Peyer's patch (tissue), 4 donors: ENCODE measurements at places on chromosomes 2 and 18. TPM values are rescaled to one million over a fixed set of nuclear protein-coding genes. Genes with fewer than 3 reads are reported as not detected.

The HOXD12 gene
- not detected for total RNA-seq

The GPR17 gene
- total RNA-seq, result not detected

The EMX1 gene
- not detected for total RNA-seq

The DNAJC10 gene
- total RNA-seq, result 38.0 TPM

The CD226 gene
- 10.7 TPM for total RNA-seq

The AGAP1 gene
- 79.1 TPM for total RNA-seq

GRCh38 chr18:73352546-73352945, 484.8 kb upstream of the NETO1 start:
- no peaks in the 10 kb centered on the region for H3K36me3 ChIP-seq
- no peak for DNase-seq

DNA sequence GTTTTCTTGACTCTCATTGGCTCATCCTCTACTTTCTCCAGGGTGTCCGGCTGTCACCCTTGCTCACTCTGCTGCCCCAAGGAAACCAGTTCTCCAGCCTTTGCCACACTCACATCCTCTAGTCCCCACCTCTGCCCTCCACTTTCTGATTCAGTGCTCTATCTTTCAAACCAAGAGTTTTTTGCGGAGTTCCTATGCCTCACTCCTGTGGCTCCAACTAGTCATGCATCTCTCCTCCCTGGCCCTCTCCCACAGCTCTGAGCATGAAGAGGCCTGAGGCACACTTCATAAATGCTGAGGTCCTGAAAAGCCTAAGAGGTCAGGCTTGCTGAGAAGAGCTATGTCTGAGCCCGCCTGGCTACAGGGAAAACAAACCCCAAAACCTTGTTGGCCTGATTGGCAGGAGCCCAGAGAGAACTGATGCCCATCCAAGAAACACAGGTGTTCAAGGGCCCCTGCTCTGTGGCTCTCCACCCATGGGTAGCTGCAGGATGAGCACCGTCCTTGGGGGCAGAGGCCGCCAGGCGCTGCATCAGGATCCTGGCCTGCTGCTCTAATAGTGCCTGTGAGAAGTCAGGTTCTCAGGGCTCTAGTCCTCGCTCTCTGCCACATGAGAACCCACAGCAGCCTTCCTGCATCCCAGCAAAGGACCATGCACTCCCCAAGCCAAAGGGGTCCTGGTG, 42.1 kb downstream of the HS1BP3 start:
- DNase-seq, result peak; percentile 33
- H3K4me1 ChIP-seq, result peaks cover 4% of the 10 kb centered on the region
- no peaks in the 10 kb centered on the region for H3K36me3 ChIP-seq
- H3K27me3 ChIP-seq, result no peaks in the 10 kb centered on the region
- H3K27ac ChIP-seq, result no peak overlapping the region

DNA sequence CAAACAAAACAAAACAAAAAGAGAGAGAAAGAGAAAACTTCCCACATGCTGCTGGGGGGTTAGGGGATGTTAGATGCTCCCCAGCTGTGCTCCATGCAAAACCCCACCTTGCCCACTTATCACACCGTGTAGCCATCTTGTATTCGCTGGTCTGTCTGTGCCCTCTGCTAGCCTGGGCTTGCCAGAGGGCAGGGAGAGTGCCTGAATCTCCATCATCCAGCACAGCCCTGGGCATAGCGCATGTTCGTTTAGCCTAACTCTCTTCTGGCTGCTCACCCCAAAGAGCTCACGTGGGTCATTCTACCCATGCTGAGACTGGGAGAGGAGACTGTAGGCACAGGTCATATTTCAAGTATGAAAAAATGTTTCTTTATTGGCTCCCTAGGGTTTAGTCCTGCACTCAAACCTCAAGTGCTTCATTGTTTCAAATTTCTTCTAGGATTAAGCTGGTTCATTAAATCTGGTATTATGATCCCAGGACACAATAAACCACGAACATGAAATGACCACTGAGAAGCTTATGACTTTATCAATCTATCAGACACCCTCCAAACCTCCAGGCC, 100.5 kb downstream of the KCNF1 start:
- H3K4me3 ChIP-seq, result no peak overlapping the region
- DNase-seq, result no peak
- H3K36me3 ChIP-seq, result no peaks in the 10 kb centered on the region
- H3K27me3 ChIP-seq, result no peaks in the 10 kb centered on the region
- H3K4me1 ChIP-seq, result no peaks in the 10 kb centered on the region
- no peak overlapping the region for H3K27ac ChIP-seq

DNA sequence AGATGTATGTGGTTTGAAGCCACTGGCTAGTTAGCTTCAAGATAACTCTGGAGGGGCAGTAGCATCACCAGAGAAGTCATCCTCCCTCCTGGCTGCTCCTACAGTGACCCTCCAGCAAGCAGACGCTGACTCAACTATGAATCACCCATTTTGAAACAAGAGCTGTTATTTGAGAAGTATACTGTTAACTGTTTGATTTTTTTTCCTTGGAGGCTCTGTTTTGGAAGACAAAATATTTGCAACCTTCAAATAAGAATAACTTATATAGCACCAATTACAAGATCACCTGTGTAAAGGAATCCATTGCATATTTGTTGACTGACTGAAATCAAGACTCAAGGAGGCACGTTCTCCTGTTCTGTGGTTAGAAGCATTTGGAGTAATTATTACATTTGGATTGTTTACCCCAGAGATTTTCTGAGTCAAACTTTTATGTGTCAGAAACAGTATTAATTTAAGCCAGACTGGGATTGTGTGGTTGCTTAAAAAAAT, 313.8 kb downstream of the MTX2 start:
- no peak for DNase-seq
- H3K4me1 ChIP-seq, result no peaks in the 10 kb centered on the region
- no peaks in the 10 kb centered on the region for H3K36me3 ChIP-seq
- no peaks in the 10 kb centered on the region for H3K27me3 ChIP-seq
- no peak overlapping the region for H3K27ac ChIP-seq
- H3K4me3 ChIP-seq, result no peak overlapping the region

DNA sequence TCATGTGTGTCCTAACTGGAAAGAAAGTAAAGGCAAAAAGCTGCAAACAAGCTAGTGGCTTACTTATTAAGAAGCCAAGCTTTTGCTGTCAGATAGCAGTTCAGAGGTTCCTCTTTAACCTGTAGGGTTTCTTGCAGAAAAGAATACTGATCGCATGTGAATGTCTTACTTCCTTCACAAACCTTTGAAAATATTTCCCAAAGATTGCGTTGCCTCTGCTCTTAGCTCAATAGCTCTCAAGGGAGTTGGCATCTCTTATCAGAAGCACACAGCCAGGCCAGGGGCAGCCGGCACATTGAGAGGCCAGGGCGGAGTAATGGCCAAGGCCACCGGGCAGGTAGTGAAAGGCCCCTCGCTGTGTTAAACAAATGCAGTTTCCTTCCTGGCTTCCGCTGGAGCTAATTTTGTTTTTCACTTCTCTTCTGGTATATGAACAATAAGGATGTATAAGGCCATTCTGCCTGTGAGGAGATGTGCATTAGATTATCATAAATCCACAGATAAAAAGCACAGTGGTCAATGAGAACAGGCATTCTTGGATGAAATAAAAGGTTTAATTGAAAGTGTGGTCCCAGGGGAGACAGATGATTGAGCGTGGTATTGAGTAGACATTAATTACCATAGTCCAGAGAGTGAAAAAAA, 542.4 kb upstream of the NRP2 start:
- no peak for DNase-seq
- H3K27me3 ChIP-seq, result no peaks in the 10 kb centered on the region

DNA sequence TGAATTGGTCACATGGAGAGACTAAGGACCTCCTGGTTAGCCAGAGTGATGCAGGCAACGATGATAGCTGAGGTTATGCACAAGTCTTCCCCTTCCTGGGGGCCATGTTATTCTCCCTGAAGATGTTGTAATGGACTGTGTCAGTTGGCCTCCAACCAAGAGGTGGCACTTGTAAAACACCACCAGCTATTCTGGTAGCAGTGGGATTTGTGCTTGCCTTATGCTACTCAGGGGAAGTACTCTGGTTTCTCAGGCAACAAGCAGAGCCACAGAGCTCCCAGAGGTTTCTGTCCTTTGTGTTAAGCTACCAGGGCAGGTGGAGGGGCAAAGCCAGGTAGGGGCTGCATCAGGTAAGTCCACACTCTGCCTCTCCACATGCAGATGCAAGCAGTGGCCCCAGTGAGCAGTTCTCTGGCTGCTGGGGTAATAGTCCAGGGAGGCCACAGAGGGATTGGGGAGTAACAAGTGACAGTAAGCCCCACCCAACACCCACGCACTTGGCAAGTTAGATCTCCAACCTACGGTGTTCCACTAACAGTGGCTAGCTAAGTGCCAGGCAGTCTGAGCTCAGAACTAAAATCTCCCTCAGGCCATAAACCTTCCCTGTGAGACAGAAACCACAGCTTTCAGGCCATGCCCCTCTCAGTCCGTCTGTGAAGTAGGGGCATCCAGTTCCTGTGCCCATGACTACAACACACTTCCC, 99.7 kb downstream of the RND3 start:
- H3K27ac ChIP-seq, result no peak overlapping the region
- H3K27me3 ChIP-seq, result no peaks in the 10 kb centered on the region
- no peaks in the 10 kb centered on the region for H3K36me3 ChIP-seq
- no peak for DNase-seq

DNA sequence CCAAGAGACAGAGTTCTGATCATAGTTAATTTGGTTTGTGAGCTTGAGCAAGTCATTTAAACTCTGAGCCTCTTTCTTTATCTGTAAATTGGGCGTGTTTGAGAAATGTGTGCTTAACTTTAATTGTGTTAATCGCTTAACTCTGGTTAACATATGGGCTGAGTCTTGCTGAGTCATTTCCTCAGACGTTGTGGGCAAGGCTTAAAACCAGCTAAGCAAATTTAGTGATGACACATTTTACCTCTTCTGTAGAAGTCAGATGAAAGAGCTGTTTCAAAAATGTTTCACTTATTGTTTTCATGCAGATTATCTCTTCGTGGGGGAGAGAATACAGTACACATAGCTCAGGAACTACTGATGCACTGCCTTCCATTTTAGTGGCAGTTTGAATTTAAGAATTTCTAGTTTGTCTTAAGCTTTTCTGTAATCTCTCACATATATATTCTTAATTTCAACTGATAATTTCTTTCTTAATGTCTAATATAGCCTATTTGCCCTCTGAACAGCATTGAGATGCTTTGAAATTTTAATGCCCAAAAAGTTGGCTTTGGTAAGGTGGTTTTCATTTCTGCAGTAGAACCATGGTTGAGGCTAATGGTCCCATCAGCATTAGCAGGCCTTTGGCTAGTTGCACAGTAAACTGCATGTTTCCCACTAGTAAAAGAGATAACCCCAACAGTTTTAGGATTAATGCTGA, 34.9 kb downstream of the RAB10 start:
- no peak for DNase-seq
- no peak overlapping the region for H3K27ac ChIP-seq
- no peak overlapping the region for H3K4me3 ChIP-seq
- H3K36me3 ChIP-seq, result no peaks in the 10 kb centered on the region
- H3K4me1 ChIP-seq, result no peaks in the 10 kb centered on the region

- H3K36me3 ChIP-seq, result no peaks in the 10 kb centered on the region
- DNase-seq, result no peak
- no peak overlapping the region for H3K4me3 ChIP-seq
Observed at GRCh38 chr2:11647834-11648600, 22.0 kb downstream of the NTSR2 start.

GRCh38 chr2:10617241-10617640, 72.5 kb downstream of the NOL10 start:
- DNase-seq, result no peak
- H3K4me3 ChIP-seq, result no peak overlapping the region
- H3K27me3 ChIP-seq, result no peaks in the 10 kb centered on the region
- no peaks in the 10 kb centered on the region for H3K36me3 ChIP-seq
- H3K4me1 ChIP-seq, result no peaks in the 10 kb centered on the region

DNA sequence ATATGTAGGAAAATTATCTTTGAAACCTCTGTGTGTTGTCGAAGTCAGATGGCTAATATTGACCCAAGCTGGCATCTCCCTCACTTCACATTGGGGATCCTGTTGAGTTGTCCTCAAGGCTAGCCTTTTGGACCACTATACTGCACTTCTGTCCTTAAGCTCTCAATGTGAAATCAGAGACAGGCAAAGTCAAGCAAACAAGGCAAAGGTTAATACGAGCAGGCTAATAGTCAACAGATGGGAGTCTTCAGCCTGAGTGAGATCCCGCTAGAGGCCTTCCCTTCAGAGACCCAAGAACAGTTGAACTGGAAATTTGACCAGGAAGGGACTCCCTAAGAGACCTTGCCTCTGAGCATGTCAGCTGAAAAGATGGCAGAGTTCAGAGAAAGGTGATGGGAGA, 475.4 kb downstream of the PARD3B start:
- H3K36me3 ChIP-seq, result no peaks in the 10 kb centered on the region
- H3K27ac ChIP-seq, result no peak overlapping the region

DNA sequence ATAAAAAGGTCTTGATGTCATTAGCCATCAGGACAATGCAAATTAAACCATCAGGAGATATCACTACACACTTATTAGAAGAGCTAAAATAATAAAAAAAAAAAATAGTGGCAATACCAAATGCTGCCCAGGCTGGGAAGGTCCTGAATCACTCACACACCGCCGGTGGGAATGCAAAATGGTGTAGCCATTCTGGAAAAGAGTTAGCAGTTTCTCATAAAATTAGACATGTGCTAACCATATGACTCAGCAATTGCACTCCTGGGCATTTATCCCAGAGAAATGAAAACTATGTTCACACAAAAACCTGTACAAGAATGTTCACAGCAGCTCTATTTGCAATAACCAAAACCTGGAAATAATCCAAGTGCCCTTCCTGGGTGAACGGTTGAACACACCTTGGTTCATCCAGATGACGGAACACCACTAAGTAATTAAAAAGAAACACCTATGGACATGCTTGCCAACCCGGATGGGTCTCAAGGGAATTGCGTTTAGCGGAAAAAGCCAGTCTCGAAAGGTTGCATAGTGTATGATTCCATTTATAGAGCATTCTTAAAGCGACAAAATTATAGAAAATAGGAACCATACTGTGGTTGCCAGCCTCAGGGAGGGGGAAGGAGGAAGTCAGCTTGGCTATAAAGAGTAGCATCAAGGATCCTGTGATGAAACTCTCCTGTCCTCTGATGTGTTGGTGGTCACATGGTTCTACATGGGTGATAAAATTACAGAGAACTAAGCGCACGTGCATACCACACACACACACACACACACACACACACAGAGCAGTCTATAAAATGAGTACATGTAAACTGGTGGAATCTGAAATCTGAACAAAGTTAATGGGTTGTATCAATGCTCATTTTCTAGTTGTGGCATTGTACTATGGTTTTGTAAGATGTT, 4.6 kb downstream of the MBP start:
- H3K4me3 ChIP-seq, result no peak overlapping the region
- H3K36me3 ChIP-seq, result no peaks in the 10 kb centered on the region
- peak; percentile 71 for DNase-seq
- peaks cover 41% of the 10 kb centered on the region for H3K4me1 ChIP-seq

- no peak overlapping the region for H3K27ac ChIP-seq
- no peaks in the 10 kb centered on the region for H3K4me1 ChIP-seq
- DNase-seq, result no peak
- no peak overlapping the region for H3K4me3 ChIP-seq
- H3K27me3 ChIP-seq, result no peaks in the 10 kb centered on the region
Observed at GRCh38 chr2:151959238-151959637, 131.0 kb upstream of the ARL5A start.
